ENCODE measurements at places on chromosomes 2 and 18.

DNA sequence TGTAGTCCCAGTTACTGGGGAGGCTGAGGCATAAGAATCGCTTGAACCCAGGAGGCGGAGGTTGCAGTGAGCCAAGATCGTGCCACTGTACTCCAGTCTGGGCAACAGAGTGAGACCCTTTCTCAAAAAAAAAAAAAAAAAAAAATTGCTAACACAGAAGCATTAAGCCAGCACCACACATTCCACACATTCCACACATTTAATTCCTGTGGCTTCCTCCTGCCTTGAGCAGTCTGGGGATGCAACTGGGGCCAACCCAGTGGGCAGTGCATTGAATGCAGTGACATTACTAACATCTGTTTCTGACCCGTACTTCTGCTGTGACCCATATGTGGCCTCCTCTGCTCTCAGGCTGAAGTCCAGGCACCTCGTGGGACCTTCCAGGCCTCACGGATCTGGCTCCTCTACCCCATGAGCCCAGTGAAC lies 107.0 kb downstream of the BCL2L11 start:
- no peak for DNase-seq

GRCh38 chr2:47315475-47315874 lies 87.5 kb upstream of the MSH2 start:
- no peak for DNase-seq

DNA sequence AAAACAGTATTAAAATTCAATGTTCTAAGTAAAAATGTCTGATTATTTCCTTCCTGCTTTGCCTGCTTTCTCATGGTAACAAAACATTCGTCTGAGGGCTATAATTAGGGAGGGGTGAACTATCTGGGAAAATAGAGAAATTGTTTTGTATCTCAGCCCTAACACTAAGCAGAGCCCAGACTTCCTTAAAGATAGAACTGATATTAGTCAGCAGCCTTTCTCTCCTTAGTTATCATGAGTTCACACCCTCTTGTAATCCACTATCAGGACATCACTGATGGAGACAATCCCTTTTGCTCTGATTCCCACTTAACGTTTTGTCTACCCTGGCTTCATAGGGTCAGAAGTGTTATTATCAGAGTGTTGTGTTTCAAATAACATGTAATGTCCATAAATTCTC lies 701.1 kb upstream of the ZEB2 start:
- no peak for DNase-seq

DNA sequence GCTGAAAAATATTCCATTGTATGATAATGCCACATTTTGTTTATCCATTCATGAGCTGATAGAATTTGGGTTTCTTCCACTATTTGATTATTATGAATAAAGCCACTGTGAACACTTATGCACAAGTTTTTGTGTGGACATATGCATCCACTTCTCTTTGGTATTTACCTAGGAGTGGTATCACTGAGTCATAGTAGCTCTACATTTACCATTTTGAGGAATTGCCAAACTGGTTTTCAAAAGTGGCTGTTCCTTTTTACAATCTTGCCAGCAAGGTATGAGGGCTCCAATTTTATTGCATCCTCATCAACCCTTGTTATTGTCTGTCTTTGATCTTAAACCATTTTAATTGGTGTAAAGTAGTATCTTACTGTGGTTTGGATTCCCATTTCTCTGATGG lies 13.3 kb upstream of the EHBP1 start:
- no peak for DNase-seq

- no peak for DNase-seq
These were observed 769 bp downstream of the FKBP1B start for GRCh38 chr2:24050041-24050979.

DNA sequence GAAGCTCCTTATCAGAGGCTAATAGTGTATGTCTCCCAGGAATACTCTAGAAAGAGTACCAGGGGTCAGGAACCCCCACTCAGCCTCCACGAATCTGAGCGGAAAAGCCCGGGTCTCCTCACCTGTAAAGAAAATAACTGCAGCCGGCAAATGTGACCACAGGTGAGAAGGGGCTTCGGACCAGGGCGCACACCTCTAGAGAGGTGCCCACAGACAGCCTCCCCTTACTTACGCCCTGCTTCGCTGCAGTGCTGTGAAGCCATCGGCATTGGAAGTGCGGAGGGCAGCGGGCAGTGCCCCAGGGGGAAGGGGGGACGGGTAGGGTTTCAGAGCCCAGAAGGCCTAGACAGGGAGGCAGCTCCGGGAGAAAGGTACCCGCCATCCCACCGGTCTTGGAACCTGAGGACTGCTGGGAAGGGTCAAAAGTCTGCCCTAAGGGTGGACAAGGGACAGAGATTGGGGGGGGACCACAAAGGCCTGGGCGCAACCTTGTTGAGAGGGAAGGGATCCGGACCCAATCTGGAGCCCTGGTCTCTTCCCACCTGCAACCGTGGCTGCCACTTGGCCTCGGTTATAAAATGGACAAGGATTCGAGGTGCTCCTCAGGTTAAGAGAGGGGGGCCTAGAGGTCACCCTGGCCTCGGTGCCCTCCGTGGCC lies 642 bp upstream of the STEAP3 start:
- no peak for DNase-seq

DNA sequence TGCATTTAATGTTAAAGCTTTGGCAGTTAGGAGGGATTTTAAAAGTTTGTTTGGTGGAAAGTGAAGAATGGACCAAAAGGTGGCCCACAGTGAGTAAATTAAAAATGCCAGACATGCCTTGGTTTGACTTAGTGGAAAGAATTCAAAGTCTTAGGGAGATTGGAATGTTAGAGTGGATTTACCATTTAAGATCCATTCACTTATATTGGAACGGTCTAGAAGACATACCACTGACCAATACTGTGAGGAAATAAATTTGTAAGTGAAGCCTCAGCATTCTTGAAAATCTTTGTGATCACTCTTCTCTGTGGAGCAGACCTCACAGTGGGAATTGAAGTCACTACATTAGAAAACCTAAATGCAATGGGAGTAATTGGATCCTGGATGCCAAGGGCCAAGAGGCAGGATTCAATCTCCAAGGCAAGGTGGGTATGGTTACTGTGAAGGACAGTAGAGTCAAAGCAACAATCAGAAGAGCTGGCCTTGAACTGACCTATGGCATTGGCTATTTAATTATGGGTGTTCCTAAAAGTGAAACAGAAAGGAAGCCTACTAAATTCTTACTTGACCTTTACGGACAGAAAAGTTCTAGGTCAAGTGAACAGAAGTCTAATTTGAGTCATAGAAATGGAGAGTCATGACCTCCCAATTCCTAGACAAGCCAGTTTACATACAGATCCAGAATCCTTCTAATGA lies 40.2 kb upstream of the VRK2 start:
- DNase-seq, result no peak

GRCh38 chr2:46034535-46034934 lies 262.7 kb upstream of the EPAS1 start:
- DNase-seq, result no peak

- DNase-seq, result no peak
These were observed 42.9 kb upstream of the ASB1 start for GRCh38 chr2:238383743-238384380.

- no peak for DNase-seq
These were observed 340.1 kb downstream of the SLC4A3 start for GRCh38 chr2:219967247-219968245.

DNA sequence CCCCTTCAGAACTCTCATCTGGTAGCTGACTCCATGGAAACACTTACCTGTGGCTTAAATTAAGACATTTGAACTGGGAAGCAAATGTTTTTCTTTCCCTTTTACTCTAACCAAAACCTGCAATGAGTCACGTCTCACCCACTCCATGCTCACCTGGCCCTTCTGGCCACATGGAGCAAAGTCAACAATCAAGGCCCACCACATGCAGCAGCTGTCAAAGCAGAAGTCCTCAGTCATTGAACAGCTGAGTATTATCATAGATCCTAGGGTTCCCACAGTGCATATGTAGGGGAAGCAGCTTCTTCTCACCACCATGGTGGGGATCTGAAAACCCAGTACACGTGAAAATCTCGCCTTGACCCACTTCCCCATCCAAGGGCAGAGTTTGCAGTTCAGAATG lies 12.3 kb upstream of the MEP1B start:
- no peak for DNase-seq

DNA sequence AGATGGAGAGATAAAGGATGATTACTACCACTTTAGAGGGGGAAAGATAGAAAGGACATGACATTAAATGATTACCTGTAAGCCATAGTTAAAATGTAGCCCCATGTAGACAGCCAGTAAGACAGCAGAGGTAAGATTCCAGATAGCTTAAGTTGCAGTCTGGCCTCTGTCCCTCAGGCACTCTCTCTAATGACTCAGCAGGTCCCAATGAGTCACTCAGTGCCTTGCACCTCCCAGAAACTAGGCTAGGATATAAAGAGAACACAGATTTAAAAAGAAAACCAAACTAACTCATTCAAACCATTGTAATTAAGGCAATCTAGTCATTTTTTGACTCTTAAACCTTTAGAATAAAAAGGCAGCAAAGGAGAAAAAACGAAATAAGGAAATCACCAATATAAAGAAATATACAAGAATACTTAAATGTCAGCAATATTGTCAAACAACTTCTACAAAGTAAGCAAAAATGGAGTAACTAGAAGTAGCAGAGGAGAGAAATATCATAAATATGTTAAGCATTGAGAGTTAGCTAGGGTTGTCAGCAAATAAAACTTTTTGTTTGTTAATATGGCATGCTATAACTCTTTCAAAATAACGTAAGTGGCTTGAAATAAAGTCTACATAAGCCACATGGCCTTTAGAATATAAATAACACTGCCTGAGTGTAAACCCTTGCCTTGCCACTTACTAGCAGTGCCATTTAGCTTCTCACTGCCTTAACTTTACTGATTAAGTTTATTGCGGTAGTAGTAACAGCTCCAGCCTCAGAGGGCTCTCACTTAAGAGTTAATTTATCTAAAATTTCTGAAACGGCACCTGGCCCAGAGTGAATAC lies 48.5 kb downstream of the SOCS6 start:
- no peak for DNase-seq
